ENCODE measurements at places on chromosomes 11 and 22.

DNA sequence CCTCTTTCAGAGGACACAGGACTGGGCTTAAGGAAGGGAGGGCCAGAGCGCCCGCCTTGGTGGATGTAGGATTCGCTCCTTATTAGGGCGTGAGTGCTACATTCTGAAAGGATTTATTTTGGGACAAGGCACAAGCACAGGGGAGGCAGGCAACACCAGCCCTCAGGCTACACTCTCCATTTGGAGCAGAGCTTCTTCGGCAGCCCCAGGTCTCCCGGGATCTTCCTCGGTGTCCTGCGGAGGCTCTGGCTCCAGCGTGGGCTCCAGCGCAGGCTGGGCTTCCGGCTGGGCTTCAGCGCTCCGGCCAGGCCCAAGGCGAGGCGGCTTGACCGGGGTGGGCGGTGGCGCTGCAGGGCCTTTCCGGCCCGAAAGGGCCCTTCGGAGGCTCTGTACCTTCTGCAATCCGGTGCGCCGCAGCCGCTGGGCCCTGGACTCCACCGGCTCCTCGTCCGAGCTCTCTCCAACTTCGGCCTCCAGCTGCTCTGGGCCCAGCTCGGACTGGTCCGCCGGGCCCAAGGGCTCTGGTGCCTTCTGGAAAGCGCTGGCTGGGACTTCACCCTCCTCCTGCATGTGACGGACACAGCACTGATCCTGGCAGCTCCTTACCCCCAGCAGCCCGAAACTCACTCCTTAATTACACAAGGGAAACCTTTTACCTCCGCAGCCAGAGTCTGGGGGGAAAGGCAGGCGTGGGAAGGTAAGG, 1.1 kb downstream of the CAVIN3 start:
- no peak for DNase-seq

GRCh38 chr22:33006220-33006954, 51.8 kb downstream of the SYN3 start:
- no peak for DNase-seq

DNA sequence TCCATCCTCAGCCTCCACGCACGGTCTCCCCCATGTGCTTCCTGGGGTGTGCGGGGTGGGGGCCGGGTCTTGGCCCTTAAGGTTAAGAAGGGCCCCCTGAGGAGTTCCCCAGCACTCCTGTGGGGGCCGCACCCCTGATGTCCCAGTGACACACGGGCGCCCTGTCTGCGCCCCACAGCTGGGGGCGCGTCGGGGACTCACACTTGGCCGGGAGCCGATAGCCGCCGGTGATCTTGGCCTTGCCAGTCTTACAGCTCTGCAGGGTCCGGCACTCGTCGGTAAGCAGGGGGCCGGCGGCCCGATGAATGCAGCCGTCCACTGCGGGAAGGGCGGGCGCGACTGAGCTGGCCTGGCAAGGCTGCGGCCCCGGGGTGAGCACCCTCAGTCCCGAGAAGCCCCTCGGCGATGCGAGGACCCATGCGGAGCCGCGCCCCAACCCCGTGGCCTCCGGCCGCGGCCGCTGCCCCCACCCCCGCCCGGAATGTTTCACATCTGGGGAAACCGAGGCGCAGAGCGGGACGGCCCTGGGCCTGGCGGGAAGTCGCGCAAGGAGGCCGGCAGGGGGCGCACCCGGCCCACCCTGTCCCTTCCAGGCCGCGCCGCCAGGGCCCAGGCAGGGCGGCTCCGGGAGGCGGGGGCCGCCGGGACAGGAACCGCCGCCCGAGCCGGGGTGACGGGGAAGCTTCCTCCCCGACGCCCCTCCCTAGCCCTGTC, 13.9 kb downstream of the OTUB1 start:
- peak; percentile 76 for DNase-seq

DNA sequence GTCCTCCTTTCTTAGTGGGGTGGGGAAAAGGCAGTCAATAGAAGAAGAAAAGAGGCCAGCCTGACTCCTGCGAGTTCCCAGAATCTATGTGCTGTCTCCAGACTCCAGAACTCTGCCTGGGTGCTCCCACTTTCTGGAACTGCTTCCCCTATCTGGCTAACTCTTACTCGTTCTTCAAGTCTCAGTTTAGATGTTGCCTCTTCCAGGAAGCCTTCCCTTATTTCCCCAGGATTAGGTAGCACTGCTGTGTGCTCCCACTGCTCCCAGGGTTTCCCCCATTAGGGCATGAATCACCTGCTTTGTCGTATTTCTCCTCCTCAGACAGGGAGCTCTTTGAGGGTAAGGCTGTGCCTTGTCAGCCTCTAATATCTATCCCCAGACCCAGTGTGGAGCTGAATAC, 17.5 kb upstream of the SYT7 start:
- no peak for DNase-seq

DNA sequence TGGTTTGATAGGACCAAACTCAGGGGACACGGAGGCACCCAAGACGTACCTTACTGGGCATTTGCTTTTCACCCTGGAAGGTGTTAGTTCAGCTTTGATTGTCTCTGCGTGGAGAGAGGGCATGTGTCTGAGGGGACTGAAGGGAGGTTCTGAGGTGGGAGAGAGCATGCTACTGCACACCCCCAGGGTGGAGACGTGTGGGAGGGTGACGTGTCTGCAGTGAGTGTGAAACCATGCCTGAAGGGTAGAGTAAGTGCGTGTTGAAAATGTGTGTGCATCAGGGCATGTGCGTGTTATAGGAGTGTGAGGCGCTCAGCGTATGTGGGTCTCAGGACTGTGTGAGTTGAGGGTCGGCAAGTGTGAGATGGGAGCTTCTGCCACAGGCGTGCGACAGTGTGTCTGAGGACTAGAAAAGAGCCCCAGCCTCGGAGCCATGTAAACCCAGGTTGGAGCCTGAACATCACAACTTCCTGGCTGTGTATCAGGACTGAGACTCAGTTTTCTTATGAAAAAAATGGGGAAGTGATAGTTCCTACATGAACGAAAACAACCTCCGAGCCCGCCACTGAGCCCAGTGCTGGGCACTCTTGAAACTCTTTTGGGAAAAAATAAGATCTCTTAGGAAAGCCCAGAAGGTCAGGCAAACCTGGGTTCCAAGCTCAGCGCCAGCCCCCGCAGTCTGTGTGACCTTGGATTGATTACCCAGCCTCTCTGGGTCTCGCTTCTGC, 11.8 kb upstream of the KCNJ11 start:
- DNase-seq = no peak

GRCh38 chr22:44661070-44661469, 40.9 kb upstream of the PRR5 start:
- DNase-seq = no peak

- no peak for DNase-seq
Measured at GRCh38 chr11:43708776-43709175, 28.2 kb downstream of the HSD17B12 start.

DNA sequence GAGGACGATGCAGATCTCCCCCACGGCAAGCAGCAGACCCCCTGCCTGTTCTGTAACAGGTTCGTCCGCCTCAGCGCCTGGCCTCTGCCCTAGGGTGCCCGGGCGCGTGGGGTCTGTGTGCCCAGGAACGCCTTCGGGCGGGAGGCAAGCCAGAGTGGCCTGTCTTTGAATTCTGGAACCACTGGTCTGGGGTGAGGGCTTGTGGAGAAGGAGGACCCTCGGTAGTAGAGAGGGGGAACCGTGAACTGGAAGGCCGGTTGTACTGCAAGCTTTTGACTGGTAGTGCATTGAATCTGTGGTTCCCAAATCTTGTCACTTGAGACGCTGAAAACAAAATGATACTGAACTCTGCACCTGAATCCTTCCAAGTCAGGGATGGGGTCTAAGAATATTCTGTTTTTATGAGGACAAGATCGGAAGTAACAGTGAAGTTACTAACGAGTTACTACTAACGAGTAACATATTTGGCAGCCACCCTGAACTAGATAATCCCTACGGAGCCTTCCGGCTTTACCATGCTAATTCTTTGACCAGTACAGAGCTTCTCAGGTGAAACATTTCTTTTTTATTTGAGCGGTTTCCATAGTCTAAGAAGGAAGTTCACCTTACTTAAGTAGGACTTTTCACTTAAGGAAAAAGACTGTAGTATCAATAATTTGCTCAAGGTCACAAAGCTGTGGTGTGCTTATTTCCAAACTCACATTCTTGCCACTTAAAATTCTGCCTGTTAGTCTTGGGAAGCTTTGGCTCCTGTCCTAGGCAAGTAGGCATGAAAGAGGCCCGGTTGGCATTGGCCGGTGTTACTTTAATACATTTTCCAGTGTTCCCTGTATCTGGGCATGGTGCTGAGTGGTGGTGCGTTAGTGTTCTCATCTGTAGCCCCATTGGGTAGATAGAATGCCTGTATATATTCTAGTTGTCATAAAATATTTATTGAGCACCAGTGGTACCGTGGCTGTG, 860 bp downstream of the PRMT3 start:
- no peak for DNase-seq

DNA sequence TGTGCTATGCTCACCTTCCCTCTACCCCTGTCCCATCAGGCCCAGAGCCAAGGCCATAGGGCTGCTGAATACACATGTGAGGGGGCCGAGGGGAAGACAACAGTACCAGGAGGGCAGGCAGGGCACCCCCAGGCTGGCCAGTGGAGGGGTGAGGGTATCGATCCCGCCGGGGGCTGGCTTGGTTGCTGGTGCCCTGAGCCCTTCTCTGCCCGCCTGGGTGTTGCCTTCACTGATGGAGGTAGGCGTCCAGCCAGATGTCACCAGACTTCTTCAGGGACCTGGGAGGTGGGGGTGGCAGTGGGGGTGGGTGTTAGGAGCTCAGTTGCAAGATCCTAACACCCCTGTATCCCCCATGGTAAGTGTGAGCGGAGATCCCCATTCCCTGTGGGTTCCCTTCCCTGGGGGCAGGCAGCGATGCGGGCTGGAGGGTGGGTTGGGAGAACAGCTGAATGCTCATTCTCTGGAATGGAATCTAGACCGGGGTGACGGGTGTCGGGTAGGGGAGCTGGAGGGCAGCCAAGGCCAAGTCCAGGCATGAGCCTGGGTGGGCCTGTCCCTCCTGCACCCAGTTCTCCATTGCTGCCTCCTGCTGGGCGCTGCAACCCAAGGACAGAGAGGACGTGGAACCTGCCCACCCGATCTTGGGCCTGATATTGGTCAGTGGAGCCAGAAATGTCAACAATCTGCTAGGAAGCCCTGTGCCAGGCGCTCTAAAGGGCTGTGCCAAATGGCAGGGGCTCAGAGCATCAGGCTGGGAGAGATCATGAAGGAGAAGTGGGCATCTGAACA, 17.6 kb downstream of the FADS3 start:
- DNase-seq = no peak

- DNase-seq = no peak
Measured at GRCh38 chr11:113952588-113952987, 22.3 kb upstream of the HTR3A start.

- DNase-seq = no peak
Measured at GRCh38 chr22:20422271-20423007, 15.2 kb downstream of the SCARF2 start.

DNA sequence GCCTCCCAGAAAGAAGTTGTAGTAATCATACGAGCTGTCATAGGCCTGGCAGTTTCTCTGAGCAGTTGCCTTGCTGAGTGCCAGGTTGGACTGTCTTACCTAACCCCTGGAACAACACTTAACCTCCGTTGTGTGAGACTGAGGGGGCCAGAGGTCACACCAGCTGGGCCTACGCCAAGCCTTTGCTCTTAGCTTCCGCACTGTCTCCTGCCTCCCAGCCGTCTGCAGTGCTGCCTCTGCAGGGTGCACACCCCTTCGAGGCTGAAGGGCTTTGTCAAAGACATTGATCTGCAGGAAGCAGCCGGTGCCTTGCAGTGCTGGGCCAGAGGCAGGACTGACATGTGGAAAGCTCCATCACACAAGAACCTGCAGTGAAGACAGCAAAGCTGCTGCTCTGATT, 16.7 kb downstream of the TAB1 start:
- DNase-seq = no peak

GRCh38 chr22:24424901-24425775, 2.3 kb upstream of the ADORA2A start:
- no peak for DNase-seq

- no peak for DNase-seq
Measured at GRCh38 chr11:30788849-30789248, 202.7 kb upstream of the MPPED2 start.

GRCh38 chr11:119602745-119603373, 126.1 kb downstream of the NECTIN1 start:
- DNase-seq = no peak

GRCh38 chr11:72626414-72626936, 47.7 kb downstream of the PDE2A start:
- no peak for DNase-seq

- no peak for DNase-seq
Measured at GRCh38 chr22:24961217-24961844, 8.8 kb downstream of the KIAA1671 start.

DNA sequence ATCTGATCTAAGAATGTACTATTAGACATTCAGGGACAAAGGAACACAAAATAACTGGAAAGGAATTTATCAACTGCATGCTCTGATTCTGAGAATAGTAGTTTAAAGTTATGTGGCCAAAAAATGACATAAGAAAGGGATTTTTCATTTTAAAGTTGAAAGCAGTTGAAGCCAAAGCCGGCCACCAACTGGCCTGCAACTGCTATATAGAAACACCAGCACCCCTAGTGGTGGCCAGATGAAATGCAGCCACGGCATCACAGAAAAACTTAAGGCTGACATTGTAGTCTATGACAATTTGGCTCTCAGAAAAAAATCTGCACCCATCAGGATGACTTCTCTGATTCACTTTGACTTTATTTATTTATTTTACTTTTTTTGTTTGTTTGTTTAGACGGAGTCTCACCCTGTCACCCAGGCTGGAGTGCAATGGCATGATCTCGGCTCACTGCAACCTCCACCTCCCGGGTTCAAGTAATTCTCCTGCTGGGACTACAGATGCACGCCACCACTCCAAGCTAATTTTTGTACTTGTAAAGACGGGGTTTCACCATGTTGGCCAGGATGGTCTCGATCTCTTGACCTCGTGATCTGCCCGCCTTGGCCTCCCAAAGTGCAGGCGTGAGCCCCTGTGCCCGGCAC, 59.2 kb downstream of the SLC35F2 start:
- DNase-seq = peak; percentile 42

Data from NT2/D1 (cell line).